ENCODE measurements at places on chromosomes 2 and 18. TPM values are rescaled to one million over a fixed set of nuclear protein-coding genes. Genes with fewer than 3 reads are reported as not detected.
A peak's percentile ranks its signal among the peaks of the same experiment; 100 is the strongest.

GRCh38 chr18:56891116-56891515 lies 240.0 kb downstream of the WDR7 start:
- no peaks in the 10 kb centered on the region for H3K4me1 ChIP-seq
- no peaks in the 10 kb centered on the region for H3K36me3 ChIP-seq
- DNase-seq = no peak
- no peak overlapping the region for H3K27ac ChIP-seq

DNA sequence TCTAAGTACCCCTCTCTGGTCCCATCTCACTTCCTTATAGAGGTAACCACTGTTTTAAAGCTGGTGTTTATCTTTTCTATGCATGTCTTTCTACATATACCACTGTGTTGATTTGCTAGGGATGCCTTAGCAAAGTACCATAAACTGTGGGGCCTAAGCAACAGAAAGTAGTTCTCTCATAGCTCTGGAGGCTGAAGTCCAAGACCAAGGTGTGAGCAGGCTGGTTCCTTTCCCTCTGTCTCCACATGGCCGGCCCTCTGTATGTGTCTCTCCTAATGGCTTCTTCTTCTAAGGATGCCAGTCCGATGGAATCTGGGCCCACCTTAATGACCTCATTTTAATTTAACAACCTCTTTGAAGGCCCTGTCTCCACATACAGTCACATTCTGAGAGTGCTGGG lies 40.8 kb upstream of the ROCK2 start:
- H3K27me3 ChIP-seq = no peaks in the 10 kb centered on the region
- H3K4me1 ChIP-seq = no peaks in the 10 kb centered on the region
- DNase-seq = no peak
- no peak overlapping the region for H3K4me3 ChIP-seq
- H3K27ac ChIP-seq = no peak overlapping the region
- no peaks in the 10 kb centered on the region for H3K36me3 ChIP-seq

- no peaks in the 10 kb centered on the region for H3K36me3 ChIP-seq
- H3K4me3 ChIP-seq = no peak overlapping the region
- no peak for DNase-seq
Measured at GRCh38 chr18:42305869-42306593, 351.0 kb downstream of the PIK3C3 start.

DNA sequence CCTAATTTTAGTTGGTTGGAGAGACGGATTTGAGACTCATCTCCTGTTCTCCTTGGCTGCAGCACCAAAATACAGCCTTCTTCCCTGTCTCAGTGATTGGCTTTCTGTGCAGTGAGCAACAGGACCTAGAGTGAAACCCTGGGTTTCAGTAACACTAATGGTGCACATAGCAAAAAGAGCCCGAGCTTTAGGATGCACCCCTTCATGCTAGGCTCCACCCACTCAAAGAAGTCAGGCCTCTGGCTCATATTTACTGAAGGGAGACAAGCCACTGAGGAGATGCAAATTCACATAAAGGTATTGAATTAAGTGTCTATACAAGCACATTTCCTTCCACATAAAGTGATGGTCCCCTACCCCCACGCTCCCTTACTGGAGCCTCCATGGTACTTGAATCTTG lies 131.9 kb upstream of the CHAC2 start:
- H3K27me3 ChIP-seq = no peaks in the 10 kb centered on the region
- no peak for DNase-seq
- H3K4me1 ChIP-seq = no peaks in the 10 kb centered on the region
- H3K27ac ChIP-seq = no peak overlapping the region
- no peaks in the 10 kb centered on the region for H3K36me3 ChIP-seq
- H3K4me3 ChIP-seq = no peak overlapping the region

Gene CNGA3
- total RNA-seq = not detected

GRCh38 chr2:155372969-155373368 lies 674.5 kb downstream of the KCNJ3 start:
- no peak overlapping the region for H3K4me3 ChIP-seq
- H3K27ac ChIP-seq = no peak overlapping the region
- no peaks in the 10 kb centered on the region for H3K27me3 ChIP-seq
- peaks cover 6% of the 10 kb centered on the region for H3K4me1 ChIP-seq
- DNase-seq = no peak
- H3K36me3 ChIP-seq = no peaks in the 10 kb centered on the region

- no peak for DNase-seq
- H3K36me3 ChIP-seq = peaks cover 6% of the 10 kb centered on the region
- no peak overlapping the region for H3K27ac ChIP-seq
- H3K4me1 ChIP-seq = no peaks in the 10 kb centered on the region
- H3K4me3 ChIP-seq = no peak overlapping the region
Measured at GRCh38 chr2:224751996-224752698, 36.0 kb upstream of the CCDC195 start.

Gene SPP2
- not detected for total RNA-seq

DNA sequence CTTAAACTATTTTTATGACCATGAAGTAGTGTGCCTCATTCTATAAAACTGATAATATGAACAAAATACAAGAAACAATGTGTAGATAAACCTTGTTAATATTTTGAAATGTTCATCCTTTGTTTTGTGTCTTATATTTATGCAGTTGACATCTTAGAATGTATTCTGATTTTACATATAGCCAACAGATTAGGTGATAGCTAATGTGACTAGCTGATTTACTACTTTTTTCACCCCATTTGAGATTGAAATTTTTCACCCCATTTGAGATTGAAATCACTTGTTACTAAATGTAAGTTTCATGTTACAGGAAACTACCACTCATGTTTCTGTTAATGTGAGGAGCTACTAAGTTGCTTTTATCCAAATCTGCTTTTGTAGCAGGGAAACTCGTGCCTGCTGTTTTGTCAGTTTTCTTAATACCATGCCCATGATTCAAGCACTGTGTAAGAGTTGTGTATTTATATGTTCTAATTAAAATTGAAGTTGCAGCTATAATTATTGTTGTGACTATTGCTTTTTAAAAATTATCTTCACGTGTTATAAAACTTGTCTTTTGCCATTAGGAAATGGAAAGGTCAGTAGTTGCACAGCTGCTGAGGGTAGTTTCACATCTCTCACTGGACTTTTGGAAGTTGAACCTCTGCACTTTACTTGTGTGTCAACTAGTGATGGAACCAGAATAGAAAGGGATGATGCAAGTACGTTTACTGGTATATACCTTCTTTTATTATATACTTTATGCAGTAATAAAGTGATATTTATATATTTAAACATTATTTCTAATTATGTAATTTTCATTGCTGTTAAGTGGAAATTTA lies 96.6 kb downstream of the BIRC6 start:
- H3K36me3 ChIP-seq = peaks cover 22% of the 10 kb centered on the region
- no peaks in the 10 kb centered on the region for H3K27me3 ChIP-seq
- peaks cover 9% of the 10 kb centered on the region for H3K4me1 ChIP-seq
- no peak overlapping the region for H3K4me3 ChIP-seq

Gene MOGAT1
- total RNA-seq = not detected

DNA sequence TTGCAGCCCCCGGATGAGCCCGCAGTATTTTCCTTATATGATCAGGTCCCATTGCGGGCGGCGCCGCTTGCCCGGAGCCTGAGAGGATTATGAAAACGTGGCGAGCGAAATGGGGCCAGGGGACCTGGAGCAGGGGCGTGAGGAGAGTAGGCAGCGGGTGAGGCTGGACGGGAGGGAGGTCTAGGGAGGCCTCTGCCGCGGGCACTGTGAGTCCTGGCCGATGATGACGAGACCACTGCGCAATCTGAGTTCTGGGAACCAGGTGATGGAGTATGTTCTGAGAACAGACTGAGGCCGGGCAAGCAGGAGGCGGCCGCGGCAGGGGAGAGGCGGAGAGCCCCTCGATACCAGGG lies 790 bp upstream of the ACAA2 start:
- H3K4me1 ChIP-seq = peaks cover 55% of the 10 kb centered on the region
- H3K27ac ChIP-seq = peak overlapping the region; percentile 89
- H3K36me3 ChIP-seq = peaks cover 8% of the 10 kb centered on the region
- no peaks in the 10 kb centered on the region for H3K27me3 ChIP-seq
- peak; percentile 75 for DNase-seq

DNA sequence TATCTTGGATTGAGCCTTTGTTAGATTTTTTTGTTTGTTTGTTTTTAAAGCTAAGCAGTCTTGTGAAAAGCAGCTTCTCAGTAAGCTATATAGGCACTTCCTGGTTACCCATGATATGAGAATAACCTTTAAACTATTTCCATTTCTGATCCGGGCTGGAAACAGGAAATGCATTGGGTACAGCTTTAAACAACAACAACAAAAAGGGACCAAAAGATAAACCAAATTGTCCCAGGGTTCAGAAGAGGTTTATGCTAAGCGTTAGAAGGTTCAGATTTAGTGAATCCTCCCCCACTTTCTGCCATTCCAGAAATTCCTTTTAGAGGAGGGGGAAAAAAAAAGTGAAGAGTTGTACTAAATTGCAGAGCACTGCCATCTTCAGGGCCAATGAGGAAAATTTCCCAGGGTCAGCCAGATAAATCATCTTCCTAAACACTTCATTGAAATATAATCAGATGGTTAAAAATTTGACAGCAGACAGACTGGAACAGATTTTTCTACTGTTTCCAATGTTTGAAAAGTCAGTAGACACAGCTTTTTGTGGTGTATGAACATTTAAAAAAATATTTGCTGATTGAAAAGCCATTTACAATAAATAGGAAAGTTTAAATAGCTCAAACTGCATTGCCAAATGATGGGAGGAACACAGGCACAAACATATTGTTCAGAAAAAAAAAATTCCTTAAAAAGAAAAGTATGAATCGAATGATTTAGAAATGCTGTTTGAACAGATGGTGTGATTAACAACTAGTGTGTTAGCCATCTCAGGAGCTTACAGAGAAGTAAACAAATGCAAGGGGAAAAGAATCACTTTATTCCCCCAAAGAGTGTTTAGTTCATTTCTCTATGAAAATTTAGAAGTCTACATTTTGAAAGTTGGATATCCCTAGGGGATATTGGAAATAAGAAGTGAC lies 189.9 kb upstream of the TANK start:
- peaks cover 4% of the 10 kb centered on the region for H3K4me1 ChIP-seq
- no peak for DNase-seq
- no peak overlapping the region for H3K27ac ChIP-seq

Gene NDC80
- total RNA-seq = 82.0 TPM

DNA sequence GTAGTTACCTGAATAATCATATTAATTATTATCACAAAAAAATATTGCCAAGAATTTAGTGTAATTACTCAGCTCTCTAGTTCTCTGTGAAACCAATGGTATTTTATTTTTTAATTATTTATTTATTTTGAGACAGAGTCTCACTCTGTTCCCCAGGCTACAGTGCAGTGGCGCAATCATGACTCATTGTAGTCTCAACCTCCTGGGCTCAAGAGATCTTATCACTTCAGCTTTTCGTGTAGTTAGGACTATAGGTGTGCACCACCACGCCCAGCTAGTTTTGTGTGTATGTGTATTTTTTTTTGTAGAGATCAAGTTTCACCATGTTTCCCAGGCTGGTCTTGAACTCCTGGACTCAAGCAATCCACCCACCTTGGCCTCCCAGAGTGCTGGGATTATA lies 440.4 kb upstream of the CDH20 start:
- no peaks in the 10 kb centered on the region for H3K27me3 ChIP-seq
- H3K4me1 ChIP-seq = no peaks in the 10 kb centered on the region
- no peak overlapping the region for H3K4me3 ChIP-seq

Gene LINC00305
- not detected for total RNA-seq

Gene DES
- total RNA-seq = not detected

Gene DNAH7
- total RNA-seq = 0.02 TPM

GRCh38 chr2:169036736-169037440 lies 5.8 kb upstream of the ABCB11 start:
- no peak overlapping the region for H3K4me3 ChIP-seq
- no peak overlapping the region for H3K27ac ChIP-seq
- H3K27me3 ChIP-seq = no peaks in the 10 kb centered on the region
- DNase-seq = no peak
- H3K4me1 ChIP-seq = peaks cover 12% of the 10 kb centered on the region

DNA sequence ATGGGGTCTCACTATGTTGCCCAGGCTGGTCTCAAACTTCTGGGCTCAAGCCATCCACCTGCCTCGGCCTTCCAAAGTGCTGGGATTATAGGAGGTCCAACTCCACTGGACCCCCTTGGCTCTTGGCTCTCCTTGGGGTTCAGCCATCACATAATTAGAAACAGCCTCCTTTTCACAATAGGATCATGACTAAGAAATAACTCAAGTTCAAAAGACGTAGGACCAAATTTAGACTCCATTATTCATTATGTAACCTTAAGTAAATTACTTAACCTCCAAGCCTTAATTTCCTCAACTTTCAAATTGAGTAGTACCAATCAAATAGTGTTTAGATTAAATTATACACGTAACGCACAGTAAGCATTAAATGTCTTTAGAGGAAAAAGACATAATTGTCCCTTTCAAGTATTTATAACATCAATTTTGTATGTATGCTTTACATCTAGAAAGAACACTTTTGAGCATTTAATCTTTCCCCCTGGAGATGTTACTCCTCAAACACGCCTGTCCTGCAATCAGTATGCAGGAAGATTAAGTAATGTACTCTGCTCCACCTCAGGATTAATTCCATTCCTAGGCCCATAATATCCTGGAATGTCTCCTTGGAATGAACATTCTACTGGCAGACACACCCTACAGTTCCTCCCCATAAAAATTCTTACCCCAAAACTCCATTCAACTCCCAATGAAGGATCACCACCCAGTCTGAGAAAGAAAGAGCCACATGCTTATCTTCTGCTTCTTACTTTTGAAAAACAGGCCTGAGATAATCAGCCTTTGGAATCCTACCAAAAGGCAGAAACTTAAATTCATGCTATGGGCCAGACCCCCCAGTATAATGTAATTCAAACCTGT lies 49.1 kb downstream of the COBLL1 start:
- no peak for DNase-seq
- no peaks in the 10 kb centered on the region for H3K36me3 ChIP-seq
- peaks cover 11% of the 10 kb centered on the region for H3K27me3 ChIP-seq
- H3K27ac ChIP-seq = no peak overlapping the region
- H3K4me3 ChIP-seq = no peak overlapping the region

GRCh38 chr18:13521418-13521817 lies 204.9 kb downstream of the FAM210A start:
- no peak for DNase-seq
- no peak overlapping the region for H3K27ac ChIP-seq
- H3K4me1 ChIP-seq = peaks cover 30% of the 10 kb centered on the region
- H3K4me3 ChIP-seq = no peak overlapping the region
- peaks cover 3% of the 10 kb centered on the region for H3K36me3 ChIP-seq

Gene SPATA3
- 1.9 TPM for total RNA-seq

Gene TUBB8B
- total RNA-seq = not detected

DNA sequence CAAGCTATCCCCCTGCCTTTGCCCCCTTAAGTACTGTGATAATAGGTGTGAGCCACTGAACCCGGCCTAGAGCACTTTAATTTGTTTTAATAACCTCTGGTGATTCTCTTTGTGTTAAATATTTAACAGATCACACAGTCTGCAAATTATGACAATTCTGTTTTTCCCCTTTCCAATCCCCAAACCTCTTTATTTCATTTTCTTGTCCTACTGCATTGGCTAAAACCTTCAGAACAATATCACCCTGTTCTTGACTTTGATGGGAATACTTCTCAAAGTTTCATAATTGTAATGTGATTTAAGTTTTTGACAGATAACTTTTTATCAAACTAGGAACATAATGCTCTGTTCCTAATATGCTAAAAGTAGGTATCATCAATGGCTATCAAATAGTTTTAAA lies 44.5 kb downstream of the USP37 start:
- H3K27me3 ChIP-seq = no peaks in the 10 kb centered on the region
- no peak overlapping the region for H3K4me3 ChIP-seq
- no peak for DNase-seq
- peaks cover 10% of the 10 kb centered on the region for H3K4me1 ChIP-seq
- H3K36me3 ChIP-seq = peaks cover 22% of the 10 kb centered on the region

GRCh38 chr2:217413193-217413592 lies 553.3 kb upstream of the TNP1 start:
- H3K36me3 ChIP-seq = no peaks in the 10 kb centered on the region
- no peak for DNase-seq
